ENCODE measurements at places on chromosomes 11 and 22.

GRCh38 chr11:133705873-133706272 lies 139.4 kb downstream of the SPATA19 start:
- DNase-seq = no peak

DNA sequence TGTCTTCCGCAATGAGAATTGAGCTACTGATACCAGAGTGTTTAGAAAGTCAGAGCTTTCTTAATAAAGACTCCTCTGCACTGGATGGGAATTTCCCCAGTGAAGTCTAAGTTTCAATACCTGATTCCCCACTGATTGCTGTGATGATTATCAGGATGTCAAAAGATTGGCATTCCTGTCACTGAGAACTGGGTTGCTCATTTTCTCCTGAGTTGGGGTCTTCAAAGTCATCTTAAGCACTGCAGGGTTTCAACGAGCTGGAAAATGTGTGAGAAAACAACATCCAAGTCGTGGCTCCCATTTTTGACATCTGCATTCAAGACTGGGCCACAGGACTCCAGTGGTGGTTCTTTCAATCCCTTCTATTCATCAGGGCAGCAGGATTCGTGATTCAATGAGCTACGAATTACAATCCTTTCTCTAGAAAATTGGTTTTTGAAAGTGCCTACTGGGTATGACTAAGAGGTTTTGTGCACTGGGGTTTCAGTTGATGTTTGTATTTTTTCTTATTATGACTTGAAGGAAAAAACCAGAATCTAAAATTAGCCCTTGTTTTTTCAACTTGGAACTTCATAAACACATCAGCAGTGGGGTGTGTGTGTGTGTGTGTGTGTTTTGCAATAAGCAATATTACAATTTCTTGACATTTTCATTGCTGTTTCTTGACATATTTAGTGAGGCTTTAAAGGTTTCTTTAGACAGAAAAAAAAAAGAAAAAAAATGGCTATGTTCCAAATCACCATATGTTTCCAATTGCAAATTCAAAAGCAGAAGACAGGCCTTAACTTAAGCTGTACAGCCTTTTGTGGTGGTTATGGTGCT lies 233.0 kb downstream of the FAM76B start:
- DNase-seq = no peak

DNA sequence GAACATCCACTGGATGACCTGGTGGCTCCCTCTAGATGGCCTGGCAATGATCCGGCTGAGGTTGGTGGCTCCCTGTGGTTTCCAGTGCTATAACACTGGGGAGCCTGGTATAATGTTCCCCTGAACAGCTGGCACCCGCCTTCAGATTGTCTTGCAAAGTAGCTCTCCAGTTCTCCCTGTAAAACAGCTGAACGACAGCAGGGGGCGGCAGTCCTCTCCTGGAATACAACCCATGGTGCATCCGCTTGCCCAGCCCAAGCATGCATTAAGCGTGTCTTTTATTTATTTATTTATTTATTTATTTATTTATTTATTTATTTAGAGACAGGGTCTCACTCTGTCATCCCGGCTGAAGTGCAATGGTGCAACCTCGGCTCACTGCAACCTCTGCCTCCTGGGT lies 258.9 kb downstream of the BUD13 start:
- DNase-seq = no peak

- no peak for DNase-seq
Measured at GRCh38 chr11:34656062-34656720, 35.3 kb downstream of the EHF start.

GRCh38 chr11:122036493-122036892 lies 79.5 kb downstream of the BLID start:
- DNase-seq = no peak

- DNase-seq = no peak
Measured at GRCh38 chr11:12811861-12812260, 137.6 kb downstream of the TEAD1 start.
